ENCODE measurements at places on chromosomes 5 and 9.

DNA sequence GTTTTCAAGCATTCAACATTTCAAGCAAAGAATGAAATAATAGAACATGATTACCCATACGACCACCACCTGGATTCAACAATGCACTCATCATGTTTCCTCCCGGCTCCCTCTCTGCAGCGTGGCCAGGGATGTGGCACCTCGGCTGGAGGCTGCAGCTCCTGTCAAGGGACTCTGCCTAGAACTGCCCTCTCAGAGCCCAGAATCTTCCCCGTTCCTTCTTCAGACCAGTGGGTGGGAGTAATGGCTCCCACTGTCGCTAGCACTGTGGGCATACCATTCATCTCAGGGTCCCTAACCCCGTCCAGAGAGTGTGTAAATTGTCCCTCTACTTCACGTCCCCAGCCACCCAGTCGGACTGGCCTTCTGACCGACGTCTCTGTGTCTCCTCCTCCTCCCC lies 118.6 kb upstream of the COL5A1 start:
- no peak for DNase-seq

GRCh38 chr9:125752070-125752628 lies 5.0 kb downstream of the PBX3 start:
- DNase-seq = no peak

- no peak for DNase-seq
These were observed 384.7 kb downstream of the ANXA1 start for GRCh38 chr9:73536403-73536802.

DNA sequence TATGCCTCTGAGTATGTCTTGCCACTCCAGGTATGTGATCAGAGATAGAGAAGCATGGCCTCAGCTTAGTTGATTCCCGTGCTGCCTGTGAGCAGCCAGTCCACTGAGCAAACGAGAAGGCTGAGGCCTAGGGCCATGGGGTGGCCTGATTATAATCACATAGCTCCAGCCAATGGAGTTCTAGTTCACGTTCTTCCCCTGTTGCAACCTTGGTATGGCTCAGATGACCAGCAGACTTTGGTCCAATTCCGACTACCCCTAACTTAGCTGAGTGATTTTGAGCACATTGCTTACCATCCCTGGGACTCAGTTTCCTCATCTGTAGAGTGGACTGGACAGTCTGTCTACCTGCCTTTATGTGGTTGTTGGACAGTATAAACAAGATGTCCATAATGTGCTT lies 68.4 kb downstream of the PPARGC1B start:
- DNase-seq = no peak

GRCh38 chr5:134784241-134784920 lies 25.8 kb downstream of the DDX46 start:
- no peak for DNase-seq

GRCh38 chr9:7811677-7812076 lies 12.1 kb upstream of the DMAC1 start:
- no peak for DNase-seq

GRCh38 chr5:108222011-108222410 lies 159.9 kb downstream of the FBXL17 start:
- no peak for DNase-seq

DNA sequence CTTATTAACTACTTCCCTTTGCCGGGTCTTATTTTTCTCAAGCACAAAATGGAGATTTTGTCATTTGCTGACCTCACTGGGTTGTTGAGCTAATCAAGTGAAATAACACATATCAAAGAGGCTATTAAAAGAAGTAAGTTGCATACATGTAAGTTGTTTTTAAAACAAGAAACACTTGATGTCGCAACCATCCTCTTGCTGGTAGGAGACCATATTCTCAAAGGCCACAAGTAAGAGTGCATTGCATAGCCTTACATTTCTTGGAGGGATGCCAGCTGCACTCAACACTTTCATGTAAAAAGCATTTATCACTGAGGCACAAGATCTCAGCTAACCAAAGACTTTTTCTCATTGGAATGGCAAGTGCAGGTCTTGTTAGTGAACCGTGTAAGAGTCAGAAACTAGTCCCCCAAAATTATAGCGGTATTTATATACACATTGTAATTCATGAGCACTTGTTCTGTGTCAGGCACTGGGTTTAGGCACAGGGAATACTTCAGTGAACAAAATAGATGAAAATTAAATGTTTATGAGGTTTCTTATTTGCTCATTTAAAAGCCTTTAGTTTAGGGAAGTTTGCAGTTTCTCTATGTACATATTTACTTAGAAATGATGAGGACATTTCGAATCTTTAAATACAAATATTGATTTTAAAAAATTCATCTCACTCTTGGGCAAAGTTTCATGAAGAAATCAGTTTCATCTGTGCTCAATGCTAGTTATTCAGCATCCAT lies 72.0 kb downstream of the ZFAND5 start:
- no peak for DNase-seq

GRCh38 chr5:172904643-172905345 lies 54.4 kb upstream of the RPL26L1 start:
- DNase-seq = no peak

DNA sequence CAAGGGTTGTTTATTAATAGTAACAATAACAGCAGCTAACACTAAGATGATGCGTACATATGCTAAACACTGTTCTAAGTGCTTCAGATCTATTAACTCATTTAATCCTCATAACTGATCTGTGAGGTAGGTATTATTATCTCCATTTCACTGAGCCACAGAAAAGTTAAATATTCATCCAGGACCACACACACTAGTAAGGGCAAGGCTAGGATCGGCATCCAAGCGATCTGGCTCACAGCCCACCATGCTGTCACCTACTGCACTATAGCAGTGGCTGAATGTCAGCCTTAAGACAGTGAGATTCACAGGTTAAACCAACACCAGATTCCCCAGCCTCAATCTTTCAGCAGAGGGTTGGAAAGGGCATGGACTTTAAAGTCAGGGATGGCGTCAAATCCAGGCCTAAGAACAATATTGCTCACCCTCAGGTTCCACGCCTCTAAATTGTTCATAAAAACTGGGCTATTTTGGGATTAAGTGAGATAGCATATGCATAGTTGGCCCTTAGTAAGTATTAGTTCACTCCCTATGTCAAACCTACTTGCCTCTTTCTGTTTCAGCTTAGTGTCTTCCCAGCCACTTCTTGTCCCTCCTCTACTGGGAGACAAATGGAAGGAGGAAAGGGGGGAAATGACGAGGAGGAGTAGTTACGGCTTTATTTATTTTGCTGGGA lies 150.8 kb downstream of the MAPKAP1 start:
- no peak for DNase-seq

- DNase-seq = no peak
These were observed 315 bp downstream of the UBQLN1 start for GRCh38 chr9:83707518-83707767.

DNA sequence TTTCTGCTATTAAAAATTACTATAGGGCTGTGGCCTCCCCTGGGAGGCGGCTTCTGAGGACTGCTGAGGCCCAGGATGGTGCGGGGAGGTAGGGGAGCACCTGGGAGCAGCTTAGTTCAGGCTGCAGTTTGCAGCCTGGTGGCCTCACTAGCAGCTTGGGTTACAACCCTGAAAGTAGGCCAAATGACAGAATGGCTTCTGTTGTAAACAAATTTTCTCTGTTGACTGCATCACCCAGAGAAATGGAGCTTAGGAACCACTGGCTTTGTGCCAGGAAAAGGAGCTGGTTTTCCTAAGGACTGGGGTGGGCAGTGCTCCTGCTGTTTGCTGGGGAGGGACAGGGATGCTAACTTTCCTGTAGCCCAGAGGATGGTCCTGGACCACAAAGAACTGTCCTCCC lies 130.3 kb downstream of the ENTREP1 start:
- DNase-seq = no peak

Measured in iPS DF 19.7 (cell line).